ENCODE measurements at places on chromosomes 1 and 21.

DNA sequence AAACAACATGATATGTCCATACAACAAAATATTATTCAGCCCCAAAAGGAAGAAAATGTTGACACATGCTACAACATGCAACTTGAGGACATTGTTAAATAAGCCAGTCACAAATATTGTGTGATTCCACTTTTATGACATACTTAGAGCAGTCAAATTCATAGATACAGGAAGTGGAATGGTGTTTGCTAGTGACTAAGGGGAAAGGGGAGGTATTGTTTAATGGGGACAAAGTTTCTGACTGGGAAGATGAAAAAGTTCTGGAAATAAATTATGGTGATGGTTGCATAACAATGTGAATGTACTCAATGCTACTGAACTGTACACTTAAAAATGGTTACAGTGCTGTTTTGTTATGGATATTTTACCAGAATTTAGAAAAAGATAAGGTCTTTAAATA lies 77.7 kb downstream of the RHOU start:
- DNase-seq: no peak

DNA sequence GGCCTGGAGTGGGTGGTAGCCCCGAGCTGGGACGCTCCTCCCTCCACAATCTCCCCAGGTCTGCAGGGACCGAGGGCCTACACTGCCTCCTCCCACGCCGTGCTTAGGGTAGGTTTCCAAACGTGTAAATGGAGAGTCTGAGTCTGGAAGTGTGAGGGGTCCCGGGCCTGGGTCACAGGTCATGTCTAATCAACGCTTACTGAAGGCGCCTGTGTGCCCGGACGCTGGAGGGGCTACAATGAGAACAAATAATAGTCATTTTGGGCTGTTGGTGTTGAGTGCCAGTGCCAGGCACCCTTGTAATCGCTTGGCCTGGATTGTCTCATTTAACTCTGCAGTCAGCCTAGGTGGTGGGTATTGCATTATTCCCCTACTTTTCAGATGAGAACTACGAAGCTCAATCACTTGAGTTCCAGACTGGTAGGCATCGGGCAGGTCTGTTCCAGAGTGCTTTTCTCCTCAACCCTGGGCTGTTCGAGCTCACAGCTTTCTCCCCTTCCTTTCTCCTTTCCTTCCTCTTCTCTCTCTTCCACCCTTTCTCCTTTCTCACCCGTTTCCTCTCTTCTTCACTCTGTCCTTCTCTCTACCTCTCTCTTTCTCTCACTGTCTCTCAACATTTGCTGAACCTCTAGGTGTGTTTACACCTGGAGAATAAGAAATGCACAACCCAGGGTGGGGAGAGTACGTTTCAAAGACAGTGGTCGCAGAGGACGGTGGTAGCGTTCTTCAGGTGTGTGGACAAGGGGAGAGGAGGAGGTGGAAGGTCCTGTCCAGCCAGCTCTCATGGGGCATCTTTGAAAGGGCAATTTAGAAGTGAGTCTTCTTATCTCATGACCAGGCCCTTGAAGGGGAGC lies 883 bp downstream of the SLC66A1 start:
- DNase-seq: no peak

DNA sequence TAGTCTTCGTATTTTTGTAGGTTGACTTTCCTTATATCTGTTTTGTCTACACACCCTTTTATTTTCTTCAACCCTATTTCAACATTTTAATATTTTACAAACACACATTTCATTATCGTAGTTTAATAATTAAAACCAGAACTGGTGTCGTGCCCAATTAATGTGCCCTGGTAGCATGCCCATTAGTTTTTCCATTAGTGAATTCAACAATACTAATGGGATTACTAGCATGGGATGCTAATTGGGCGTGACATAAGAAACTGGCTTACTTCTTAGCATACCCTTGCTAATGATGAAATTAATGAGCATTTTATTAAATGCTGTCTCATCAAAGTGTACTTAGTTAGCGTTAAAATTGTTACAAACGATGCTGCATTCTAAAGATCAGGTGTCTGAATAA lies 332.7 kb downstream of the USH2A start:
- no peak for DNase-seq

GRCh38 chr1:43639976-43640794 lies 9.8 kb upstream of the KDM4A start:
- no peak for DNase-seq

DNA sequence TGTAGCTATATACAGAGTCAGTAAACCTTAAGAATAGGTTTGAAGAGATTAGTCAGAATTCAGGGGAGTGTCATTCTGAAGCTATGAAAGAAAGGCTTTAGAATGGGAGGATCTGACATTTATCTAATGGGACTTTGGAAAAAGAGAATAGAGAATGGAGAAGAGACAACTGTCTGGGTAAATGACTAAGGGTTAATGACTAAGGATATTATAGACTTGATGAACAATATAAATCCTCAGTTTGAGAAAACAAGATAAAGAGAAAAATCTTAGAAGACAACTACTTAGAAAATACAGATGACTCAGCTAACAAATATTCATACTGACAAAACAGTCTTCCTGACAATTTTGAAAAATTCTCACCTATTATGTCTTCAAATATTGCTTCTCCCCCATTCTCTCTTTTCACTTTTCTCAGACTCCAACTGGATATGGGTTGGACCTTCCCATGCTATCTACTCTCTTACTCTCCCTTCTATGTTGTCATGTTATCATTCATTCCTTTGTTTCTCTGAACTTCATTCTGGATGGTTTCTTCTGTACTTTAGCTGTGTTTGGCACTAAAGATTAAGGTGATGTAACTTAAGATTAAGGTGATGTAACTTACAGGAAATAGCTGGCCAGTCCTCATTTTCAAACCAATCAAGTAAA lies 20.4 kb downstream of the SLC16A1 start:
- DNase-seq: no peak

- DNase-seq: no peak
Measured at GRCh38 chr21:41438425-41439113, 12.5 kb downstream of the MX1 start.

- no peak for DNase-seq
Measured at GRCh38 chr1:21175324-21175669, 1.4 kb downstream of the EIF4G3 start.

- DNase-seq: no peak
Measured at GRCh38 chr1:228407106-228408040, 738 bp upstream of the TRIM11 start.

- DNase-seq: no peak
Measured at GRCh38 chr1:61078618-61079295, 3.6 kb upstream of the NFIA start.

DNA sequence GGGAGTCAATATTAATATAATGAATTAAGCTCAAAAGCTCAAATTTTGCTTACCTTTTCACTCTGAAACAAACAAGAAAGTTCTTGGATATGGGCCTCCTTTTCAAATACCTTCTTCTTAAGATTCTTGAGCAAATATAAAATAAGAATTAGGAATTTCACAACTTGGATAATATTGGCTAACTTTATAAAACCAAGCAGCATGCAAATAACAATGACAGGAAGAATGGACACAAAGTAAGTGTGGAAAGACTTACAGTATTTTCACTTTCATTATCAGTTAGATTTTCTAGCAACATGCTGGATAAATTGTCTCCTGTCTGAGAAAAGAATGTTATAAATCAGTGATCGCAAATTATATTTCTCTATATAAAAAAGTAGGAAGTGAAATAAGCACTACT lies 13.2 kb downstream of the ODF2L start:
- DNase-seq: no peak
